ENCODE measurements at places on chromosomes 4 and X.

- no peak for DNase-seq
Observed at GRCh38 chrX:131060147-131060546, 2.0 kb downstream of the ARHGAP36 start.

- no peak for DNase-seq
Observed at GRCh38 chr4:65983061-65983460, 312.8 kb upstream of the EPHA5 start.

DNA sequence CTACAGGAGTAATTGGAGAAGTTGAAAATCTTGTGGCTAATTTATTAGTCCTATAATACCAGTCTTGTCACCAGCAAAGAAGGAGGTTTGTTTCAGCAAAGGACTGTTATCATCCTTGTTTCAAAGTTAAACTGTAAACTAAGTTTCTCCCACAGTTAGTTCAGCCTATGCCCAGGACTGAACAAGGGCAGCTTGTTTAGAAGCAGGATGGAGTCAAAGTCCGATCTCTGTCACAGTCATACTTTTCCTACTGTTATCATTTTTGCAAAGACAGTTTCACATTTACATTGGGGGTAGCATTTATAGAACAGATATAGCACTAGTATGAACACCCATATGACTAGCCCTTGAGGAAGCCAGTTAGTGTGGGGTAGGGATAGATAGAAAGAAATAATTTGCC, 46.4 kb downstream of the AKAP4 start:
- DNase-seq, result no peak

DNA sequence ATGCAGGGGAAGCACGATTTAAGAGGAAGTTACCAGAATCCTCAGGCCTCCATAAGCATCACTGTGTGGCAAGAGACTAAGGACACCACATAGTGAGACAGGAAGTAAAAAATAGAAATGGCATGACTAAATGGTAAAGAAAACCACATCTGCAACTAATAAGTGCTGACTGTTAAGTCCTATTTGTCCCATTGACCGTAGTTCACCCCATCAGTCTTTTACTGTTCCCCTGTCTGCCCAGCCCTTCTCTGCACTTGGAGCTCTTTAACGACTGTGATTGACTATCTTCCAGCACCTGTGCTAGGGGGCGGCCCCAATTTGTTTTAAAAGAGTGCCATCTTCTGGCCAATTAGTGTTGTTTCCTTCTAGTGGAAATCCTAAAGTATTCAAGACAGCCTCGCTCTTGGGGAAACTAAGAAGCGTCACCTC, 94.2 kb downstream of the MAOA start:
- peak; percentile 23 for DNase-seq

DNA sequence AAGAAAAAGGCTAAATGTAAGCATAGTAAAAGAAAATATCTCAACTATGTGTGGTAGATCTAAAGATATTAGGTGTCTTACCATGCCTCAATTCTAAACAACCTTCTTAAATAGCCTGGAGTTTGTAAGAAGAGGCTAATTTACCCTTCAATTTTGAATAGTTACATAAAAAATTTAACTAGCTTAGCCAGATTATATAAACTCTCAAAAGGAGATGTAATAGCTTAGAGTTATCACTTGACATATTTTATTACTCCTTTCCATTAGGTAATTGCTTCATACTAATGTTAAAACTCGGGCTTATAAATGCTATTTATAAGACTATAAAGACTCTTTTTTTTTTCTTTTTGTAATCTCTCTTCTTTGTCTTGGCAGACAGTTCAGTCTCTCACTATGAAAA, 297.5 kb upstream of the PABPC4L start:
- no peak for DNase-seq

DNA sequence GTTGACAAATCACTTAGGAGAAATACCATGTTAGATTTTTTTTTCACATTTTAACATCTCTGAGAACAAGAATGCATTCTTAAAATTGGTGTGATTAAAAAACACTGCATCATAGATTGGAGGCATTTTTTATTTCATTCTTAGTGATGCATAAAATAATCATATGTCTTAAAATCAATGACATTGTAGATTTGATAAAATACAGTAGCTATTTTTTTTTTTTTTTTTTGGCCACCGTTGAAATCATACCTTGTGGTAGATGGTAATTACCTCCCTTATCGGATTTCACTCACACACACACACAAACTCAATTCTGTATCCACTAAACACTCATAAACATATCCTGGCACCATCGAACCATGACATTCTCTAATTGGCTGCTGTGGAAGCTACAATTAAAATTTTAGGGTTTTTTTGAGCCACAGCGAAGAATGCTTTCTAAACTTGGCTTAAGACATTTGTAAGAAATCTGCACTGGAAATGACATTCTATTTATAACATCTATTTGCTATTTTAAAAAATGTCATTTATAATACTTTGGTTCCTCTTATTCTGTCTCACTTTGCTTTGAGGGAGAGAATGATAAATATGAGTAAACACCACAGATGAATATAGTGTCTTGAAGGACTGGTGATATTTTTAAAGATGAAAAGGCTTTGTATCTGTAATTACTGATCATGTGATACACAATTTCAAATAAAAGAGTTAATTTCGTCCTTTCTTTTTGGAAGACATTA, 60.1 kb downstream of the CCSER1 start:
- no peak for DNase-seq

All from RCC 7860 (cell line).